ENCODE measurements at places on chromosomes 4 and X. TPM values are rescaled to one million over a fixed set of nuclear protein-coding genes. Genes with fewer than 3 reads are reported as not detected.

DNA sequence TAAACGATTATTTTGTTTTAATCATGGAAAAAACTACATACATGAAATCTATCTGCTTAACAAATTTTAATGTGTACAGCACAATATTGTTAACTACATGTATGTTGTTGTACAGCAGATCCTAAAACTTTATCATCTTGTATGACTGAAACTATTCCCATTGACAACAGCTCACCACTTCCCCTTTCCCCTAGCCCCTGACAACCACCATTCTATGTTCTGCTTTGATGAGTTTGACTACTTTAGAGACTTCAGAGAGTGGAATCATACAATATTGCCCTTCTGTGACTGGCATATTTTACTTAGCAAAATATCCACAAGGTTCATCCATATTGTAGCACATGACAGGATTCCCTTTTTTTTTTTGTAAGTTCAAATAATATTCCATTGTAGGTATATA is 185.9 kb downstream of the CFAP299 start:
- H3K4me3 ChIP-seq = no peak overlapping the region
- no peak overlapping the region for H3K27ac ChIP-seq
- no peaks in the 10 kb centered on the region for H3K36me3 ChIP-seq
- DNase-seq = no peak
- no peaks in the 10 kb centered on the region for H3K4me1 ChIP-seq

Gene SLC10A3
- total RNA-seq = 18.4 TPM

GRCh38 chr4:173174594-173175012 is 6.0 kb downstream of the GALNT7 start:
- no peaks in the 10 kb centered on the region for H3K36me3 ChIP-seq
- no peak overlapping the region for H3K27ac ChIP-seq
- no peaks in the 10 kb centered on the region for H3K27me3 ChIP-seq
- no peak for DNase-seq

Gene LDB2
- not detected for total RNA-seq

GRCh38 chr4:112348488-112349158 is 51.5 kb downstream of the ALPK1 start:
- no peaks in the 10 kb centered on the region for H3K4me1 ChIP-seq
- H3K36me3 ChIP-seq = no peaks in the 10 kb centered on the region
- no peak for DNase-seq
- no peak overlapping the region for H3K27ac ChIP-seq

DNA sequence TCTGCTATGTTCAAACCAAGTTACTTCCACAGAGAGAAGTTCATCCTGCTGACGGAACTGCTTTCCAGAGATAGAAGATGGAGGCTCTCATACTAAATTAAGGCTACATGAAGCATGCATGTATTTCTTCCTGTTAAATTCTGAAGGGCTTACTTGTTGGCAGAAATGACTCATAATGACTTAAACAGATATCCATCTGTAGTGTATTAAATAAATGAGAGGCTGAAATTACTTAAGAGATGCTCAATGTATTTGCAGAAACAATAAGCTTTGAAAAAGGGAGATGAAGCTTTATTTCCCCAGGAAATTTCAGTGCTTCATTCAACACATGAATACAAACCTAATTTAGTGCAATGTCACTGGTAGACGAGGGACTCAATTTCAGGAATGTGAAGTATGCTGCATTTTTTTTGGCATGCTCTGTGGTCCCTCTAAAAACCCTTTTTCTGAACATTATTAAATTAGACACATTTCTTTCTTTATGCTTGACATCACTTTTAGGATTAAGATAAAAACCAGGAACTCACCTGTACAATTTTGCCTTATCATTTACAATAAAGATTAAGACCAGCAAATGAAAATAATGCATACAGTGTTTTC is 759.1 kb upstream of the POU3F4 start:
- no peak for DNase-seq
- H3K27ac ChIP-seq = no peak overlapping the region

DNA sequence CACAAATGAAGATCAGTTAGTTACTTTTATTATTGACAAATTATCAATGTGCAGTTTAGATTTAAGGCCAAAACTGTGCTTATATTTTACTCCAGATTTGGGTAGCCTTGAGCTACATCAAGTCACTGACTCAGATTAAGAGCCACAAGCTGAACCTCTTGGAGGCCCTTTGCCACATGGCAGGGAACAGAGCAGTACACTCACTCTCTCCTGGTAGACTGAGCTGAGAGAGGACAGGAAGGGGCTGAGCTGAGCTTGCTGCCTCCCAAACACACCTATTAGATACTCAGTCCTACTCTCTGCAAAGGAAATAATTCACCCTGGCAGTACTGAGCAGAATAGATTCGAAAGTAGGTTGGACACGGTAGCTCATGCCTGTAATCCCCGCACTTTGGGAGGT is 7.8 kb downstream of the STAP1 start:
- H3K36me3 ChIP-seq = no peaks in the 10 kb centered on the region
- H3K27ac ChIP-seq = no peak overlapping the region
- no peak for DNase-seq
- no peak overlapping the region for H3K4me3 ChIP-seq

GRCh38 chr4:7358100-7358735 is 76.5 kb downstream of the PSAPL1 start:
- no peaks in the 10 kb centered on the region for H3K36me3 ChIP-seq
- no peaks in the 10 kb centered on the region for H3K4me1 ChIP-seq
- no peaks in the 10 kb centered on the region for H3K27me3 ChIP-seq
- no peak for DNase-seq
- no peak overlapping the region for H3K4me3 ChIP-seq

GRCh38 chr4:118981171-118981838 is 92.7 kb downstream of the SYNPO2 start:
- DNase-seq = no peak
- H3K27ac ChIP-seq = no peak overlapping the region
- no peak overlapping the region for H3K4me3 ChIP-seq
- H3K36me3 ChIP-seq = no peaks in the 10 kb centered on the region
- no peaks in the 10 kb centered on the region for H3K4me1 ChIP-seq
- peaks cover 6% of the 10 kb centered on the region for H3K27me3 ChIP-seq

DNA sequence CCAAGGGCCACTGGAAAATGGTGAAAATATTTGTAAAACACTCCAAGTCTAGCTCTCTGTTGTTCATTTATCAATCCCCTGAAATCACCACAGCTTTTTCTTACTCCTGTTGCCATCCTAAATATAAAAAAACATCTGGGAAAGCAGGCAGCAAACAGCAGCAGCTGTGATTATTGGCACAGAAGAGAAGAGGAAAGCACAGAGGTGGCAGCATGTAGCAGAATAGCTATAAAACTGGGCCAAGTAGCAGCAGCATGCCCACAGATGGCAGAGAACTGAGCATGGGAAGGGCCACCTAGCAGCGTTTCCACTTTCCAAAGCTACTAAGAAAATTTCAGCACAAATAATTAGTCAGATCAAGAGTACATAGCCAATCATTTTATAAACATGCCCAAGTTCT is 307.2 kb downstream of the SLC7A11 start:
- no peaks in the 10 kb centered on the region for H3K4me1 ChIP-seq
- H3K27me3 ChIP-seq = no peaks in the 10 kb centered on the region
- no peak overlapping the region for H3K4me3 ChIP-seq
- no peak overlapping the region for H3K27ac ChIP-seq

Gene NAP1L3
- total RNA-seq = 2.4 TPM

Gene TMSB15C
- total RNA-seq = 3.8 TPM

DNA sequence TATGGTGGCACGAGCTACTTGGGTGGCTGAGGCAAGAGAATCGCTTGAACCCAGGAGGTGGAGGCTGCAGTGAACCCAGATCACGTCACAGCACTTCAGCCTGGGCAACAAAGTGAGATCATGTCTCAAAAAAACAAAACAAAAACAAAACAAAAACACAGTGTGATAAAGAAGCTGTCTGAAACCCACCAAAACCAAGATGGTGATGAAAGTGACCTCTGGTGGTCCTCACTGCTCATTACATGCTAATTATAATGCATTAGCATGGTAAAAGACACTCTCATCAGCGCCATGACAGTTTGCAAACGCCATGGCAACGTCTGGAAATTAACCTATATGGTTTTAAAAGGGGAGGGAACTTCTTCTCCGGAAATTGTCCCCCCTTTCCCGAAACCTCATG is 29.4 kb upstream of the OPHN1 start:
- no peaks in the 10 kb centered on the region for H3K36me3 ChIP-seq
- H3K27me3 ChIP-seq = no peaks in the 10 kb centered on the region
- H3K4me1 ChIP-seq = no peaks in the 10 kb centered on the region

Gene ERAS
- total RNA-seq = not detected

GRCh38 chr4:130183096-130183495 is 1087.1 kb downstream of the C4orf33 start:
- no peak overlapping the region for H3K27ac ChIP-seq
- no peak overlapping the region for H3K4me3 ChIP-seq
- no peak for DNase-seq
- H3K27me3 ChIP-seq = no peaks in the 10 kb centered on the region
